ENCODE measurements at places on chromosomes 11 and 22. TPM values are rescaled to one million over a fixed set of nuclear protein-coding genes. Genes with fewer than 3 reads are reported as not detected.

C11orf65 gene
- total RNA-seq: not detected

RNASEH2C gene
- total RNA-seq: 46.4 TPM

PCF11 gene
- 51.2 TPM for total RNA-seq

SLC22A25 gene
- total RNA-seq: not detected

CABP4 gene
- total RNA-seq: 4.2 TPM

OR51E2 gene
- total RNA-seq: not detected

KRTAP5-9 gene
- total RNA-seq: 0.30 TPM

OR10A4 gene
- total RNA-seq: not detected

THY1 gene
- total RNA-seq: 0.75 TPM

LRRC74B gene
- total RNA-seq: not detected

TRIM51 gene
- not detected for total RNA-seq

NLRP6 gene
- not detected for total RNA-seq

IFITM1 gene
- 4.0 TPM for total RNA-seq

SDHD gene
- 79.0 TPM for total RNA-seq

RNF214 gene
- 28.2 TPM for total RNA-seq

ARHGAP20 gene
- 1.4 TPM for total RNA-seq

MUC6 gene
- not detected for total RNA-seq

TRIM44 gene
- 62.3 TPM for total RNA-seq

FIBIN gene
- not detected for total RNA-seq

OR5B21 gene
- not detected for total RNA-seq

MS4A6E gene
- total RNA-seq: not detected

LGALS12 gene
- not detected for total RNA-seq

SYNGR1 gene
- 3.7 TPM for total RNA-seq

YAP1 gene
- total RNA-seq: 36.5 TPM

FAM111B gene
- total RNA-seq: 17.4 TPM

DPP3 gene
- 56.0 TPM for total RNA-seq

CLTCL1 gene
- total RNA-seq: 6.2 TPM

CEP126 gene
- total RNA-seq: 9.1 TPM

WT1 gene
- total RNA-seq: not detected

LMO2 gene
- 62.4 TPM for total RNA-seq

MISFA gene
- total RNA-seq: 3.6 TPM

NOX4 gene
- total RNA-seq: 47.7 TPM

EIF3L gene
- total RNA-seq: 442 TPM

KCNJ1 gene
- total RNA-seq: not detected

TEX12 gene
- 0.46 TPM for total RNA-seq

GP1BB gene
- total RNA-seq: 1.5 TPM

APOL5 gene
- total RNA-seq: not detected

KLHL35 gene
- 1.2 TPM for total RNA-seq

LDLRAD3 gene
- total RNA-seq: 25.1 TPM

MTNR1B gene
- total RNA-seq: not detected

LARGE2 gene
- total RNA-seq: not detected

C1QTNF4 gene
- 1.8 TPM for total RNA-seq

ILK gene
- total RNA-seq: 233 TPM

WBP2NL gene
- total RNA-seq: not detected

OR8D4 gene
- total RNA-seq: not detected

TTLL8 gene
- not detected for total RNA-seq

SORL1 gene
- 0.31 TPM for total RNA-seq

RAB38 gene
- 2.1 TPM for total RNA-seq

PLEKHB1 gene
- total RNA-seq: not detected

MS4A8 gene
- total RNA-seq: not detected

CRYBB3 gene
- total RNA-seq: 1.7 TPM

RFPL3 gene
- not detected for total RNA-seq

GGT5 gene
- total RNA-seq: 45.9 TPM

OR2AG1 gene
- not detected for total RNA-seq

SLC5A12 gene
- total RNA-seq: not detected

THOC5 gene
- total RNA-seq: 82.9 TPM

CDCA5 gene
- 34.1 TPM for total RNA-seq

CCDC15 gene
- 3.8 TPM for total RNA-seq

APOBEC3G gene
- total RNA-seq: 5.1 TPM
